ENCODE measurements at places on chromosomes 1 and 21. TPM values are rescaled to one million over a fixed set of nuclear protein-coding genes. Genes with fewer than 3 reads are reported as not detected.

Gene SLC25A44
- 17.0 TPM for total RNA-seq

Gene LIN28A
- total RNA-seq, result not detected

Gene LYPD8
- total RNA-seq, result not detected

Gene CD5L
- not detected for total RNA-seq

Gene ICOSLG
- total RNA-seq, result 10.9 TPM

GRCh38 chr1:41539418-41539805 is 54.9 kb upstream of the EDN2 start:
- H3K27me3 ChIP-seq, result no peaks in the 10 kb centered on the region
- H3K4me1 ChIP-seq, result no peaks in the 10 kb centered on the region
- peak; percentile 9 for DNase-seq
- H3K36me3 ChIP-seq, result peaks cover 4% of the 10 kb centered on the region
- H3K27ac ChIP-seq, result no peak overlapping the region
- H3K4me3 ChIP-seq, result no peak overlapping the region

DNA sequence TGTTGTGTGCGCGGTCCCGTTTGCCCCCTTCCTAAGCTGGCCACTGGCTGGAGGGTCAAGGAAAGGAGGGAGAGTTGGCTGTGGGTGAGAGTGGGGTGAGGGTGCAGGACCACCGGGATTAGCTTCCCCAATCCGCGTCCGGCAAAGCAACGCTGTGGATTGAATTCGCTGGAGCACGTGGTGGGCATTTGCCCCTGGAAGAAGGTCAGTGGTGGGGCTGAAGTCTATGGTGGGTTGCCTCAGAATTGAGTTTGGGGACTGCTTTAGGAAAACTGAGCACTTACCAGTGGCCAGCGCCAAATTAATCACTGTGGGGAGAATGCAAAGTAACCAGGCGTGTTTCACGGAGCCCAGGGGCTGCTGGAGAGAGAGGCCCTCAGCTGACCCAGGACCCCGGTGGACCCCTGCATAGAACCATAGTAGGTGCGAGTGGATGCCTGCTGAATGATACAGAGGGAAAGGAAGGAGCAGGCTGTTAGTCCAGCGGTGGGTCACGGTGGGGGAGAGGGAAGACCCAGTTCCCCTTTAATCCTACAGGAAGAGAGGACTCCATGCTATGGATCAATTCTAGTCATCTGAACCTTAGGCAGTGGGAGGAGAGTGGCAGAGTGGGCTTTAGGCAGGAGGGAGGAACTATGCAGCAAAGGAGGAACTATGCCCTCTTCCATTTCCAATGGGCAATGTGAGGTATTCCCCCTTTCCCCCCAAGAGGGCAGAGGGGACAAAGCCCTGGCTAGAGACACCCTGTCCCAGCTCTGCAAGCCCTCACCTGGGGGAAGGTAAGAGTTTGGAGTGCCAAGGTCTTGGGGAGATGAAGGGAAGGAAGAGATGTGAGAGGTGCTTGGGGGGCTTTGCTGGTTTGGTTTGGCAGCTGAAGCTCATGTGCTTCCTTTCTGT is 1.2 kb downstream of the TNFRSF8 start:
- H3K36me3 ChIP-seq, result no peaks in the 10 kb centered on the region
- no peak for DNase-seq
- no peak overlapping the region for H3K27ac ChIP-seq
- peaks cover 81% of the 10 kb centered on the region for H3K27me3 ChIP-seq
- H3K4me1 ChIP-seq, result peaks cover 20% of the 10 kb centered on the region
